ENCODE measurements at places on chromosomes 2 and 18. TPM values are rescaled to one million over a fixed set of nuclear protein-coding genes. Genes with fewer than 3 reads are reported as not detected.

DNA sequence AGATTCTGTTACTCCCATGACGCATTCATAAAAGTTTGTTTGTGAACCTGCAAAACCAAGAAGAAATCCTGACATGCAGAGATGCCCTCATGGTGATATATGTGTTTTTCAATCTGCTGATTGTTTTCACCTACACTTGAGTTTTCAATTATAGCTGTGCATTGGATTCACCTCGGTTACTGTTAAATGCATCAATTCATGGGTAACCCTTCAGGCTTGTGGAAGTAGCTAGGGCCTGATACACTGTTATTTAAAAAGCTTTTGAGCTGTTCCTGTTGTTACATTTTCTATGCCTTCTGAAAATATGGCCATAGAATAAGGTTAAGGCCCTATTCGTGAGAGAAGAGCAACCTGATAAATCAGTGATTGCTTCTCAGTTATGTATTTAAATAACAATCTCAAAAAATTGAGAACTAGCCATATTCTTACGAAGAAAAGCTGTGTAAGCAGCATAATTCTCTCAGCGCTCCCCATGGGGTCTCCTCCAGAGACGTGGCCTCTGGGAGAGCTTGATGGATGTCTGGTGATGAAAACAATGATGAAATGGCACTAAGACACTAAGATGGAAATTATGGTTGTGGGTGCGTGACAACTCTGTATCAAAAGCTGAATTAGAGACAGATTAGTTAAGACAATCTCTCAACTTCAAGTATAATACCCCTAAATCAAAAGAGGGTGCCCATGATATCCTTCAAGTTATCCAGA, 60.5 kb downstream of the RIT2 start:
- DNase-seq, result no peak

- no peak for DNase-seq
These were observed 22.2 kb upstream of the TTC39C start for GRCh38 chr18:23992089-23992940.

GRCh38 chr2:216497382-216498069, 1.1 kb upstream of the RPL37A start:
- no peak for DNase-seq

- DNase-seq, result no peak
These were observed 58.9 kb upstream of the KCNG2 start for GRCh38 chr18:79738581-79739439.

GRCh38 chr2:5766056-5766455, 73.9 kb downstream of the SOX11 start:
- DNase-seq, result no peak

FABP1 gene
- 0.65 TPM for total RNA-seq

YES1 gene
- total RNA-seq, result 12.2 TPM

Measured in psoas muscle (tissue), 8 donors.